Fibroblast of lung (primary cell): ENCODE measurements at places on chromosomes 3 and 15.

- no peak for DNase-seq
Observed at GRCh38 chr15:74109713-74110112, 20.7 kb upstream of the ISLR2 start.

- peak; percentile 32 for DNase-seq
Observed at GRCh38 chr3:22269831-22270230, 518.8 kb upstream of the ZNF385D start.

DNA sequence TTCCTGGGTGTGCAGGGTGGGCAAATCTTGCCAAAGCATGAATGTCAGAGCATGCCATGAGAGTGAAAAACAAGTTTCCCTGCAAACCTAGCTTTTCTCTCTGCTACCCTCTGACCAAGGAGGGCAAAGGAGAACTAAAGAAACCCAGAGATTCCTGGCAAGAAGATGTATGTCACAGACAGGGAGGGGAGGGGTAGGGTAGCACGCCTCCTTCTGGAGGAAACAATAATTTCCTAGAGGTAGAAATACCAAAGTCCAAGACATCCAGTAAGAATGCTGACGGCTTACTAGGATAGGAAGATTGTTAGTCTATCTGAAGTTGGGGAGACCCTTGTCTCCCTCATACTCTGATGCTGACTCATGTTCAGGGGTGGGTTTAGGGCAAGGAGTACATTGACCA lies 203.9 kb downstream of the NR1D2 start:
- no peak for DNase-seq

GRCh38 chr3:173465898-173466678 lies 68.5 kb downstream of the NLGN1 start:
- no peak for DNase-seq

- no peak for DNase-seq
Observed at GRCh38 chr15:38538328-38539007, 26.1 kb downstream of the RASGRP1 start.
